ENCODE measurements at places on chromosomes 1 and 21.

DNA sequence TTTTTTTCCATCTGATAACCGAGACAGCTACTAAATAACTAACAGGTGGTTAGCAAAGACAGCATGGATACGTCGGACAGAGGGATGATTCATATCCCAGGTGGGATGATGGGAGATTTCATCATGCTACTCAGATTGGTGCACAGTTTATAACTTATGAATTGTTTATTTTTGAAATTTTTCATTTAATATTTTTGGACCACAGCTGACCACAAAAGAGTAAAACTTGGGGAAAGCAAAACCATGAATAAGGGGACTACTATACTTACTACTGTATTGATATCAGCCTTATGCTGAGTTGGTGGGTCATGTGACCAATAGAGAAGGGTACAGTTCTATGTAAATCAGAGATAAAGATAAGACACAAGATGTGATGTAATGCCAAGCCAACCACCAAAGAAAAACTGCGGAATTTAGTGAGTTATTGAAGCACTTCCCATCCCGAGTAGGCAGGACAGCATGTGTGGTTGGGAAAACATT is 248.1 kb upstream of the C1orf105 start:
- DNase-seq: no peak

GRCh38 chr1:76677416-76678405 is 189.6 kb upstream of the ST6GALNAC5 start:
- no peak for DNase-seq

GRCh38 chr1:209062081-209062620 is 521.4 kb upstream of the CAMK1G start:
- DNase-seq: no peak

DNA sequence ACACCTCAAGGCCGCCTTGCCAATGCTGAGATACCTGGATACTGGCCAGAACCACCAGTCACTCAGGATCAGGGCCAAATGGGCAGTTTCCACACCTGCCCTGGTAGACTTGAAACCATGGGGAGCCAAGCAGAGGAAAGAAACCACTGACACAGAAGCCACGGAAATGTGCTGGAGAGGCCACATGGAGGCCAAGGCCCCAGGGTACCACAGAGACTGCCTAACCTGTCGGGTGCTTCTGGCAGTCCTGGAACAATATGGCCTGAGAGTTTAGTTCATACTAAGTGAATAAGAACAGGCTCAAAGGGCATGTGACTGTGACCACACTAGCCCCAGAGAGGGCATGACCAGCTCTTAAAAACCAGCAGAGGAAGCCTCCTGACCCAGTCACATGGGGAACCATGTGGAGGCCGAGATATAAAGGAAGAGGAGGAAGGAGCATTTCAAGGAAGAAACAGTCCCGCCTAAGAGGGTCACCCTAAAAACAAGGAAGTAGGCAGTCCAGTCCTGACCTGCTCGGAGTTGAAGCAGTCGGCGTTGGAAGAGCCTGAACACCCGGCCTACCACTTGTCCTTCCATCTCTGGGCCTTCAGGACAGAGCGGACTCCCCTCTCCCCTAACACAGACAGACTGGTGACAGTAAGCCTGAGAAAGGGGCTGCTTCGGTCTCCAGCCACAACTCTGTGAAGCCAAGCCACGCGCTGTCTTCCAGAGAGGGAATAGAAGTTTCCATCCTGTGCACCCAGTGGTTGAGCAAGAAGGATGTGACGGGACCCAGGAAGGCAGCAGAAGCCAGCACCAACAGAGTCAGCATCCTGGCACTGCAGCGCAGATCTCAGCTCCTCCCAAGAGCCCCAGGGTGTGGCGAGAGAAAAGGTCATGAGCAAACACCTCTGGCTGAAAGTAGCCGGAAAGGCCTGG is at the start of gene DENND2D:
Gene DENND2D, minus strand, starts transcription at position 766 of the 921 bp plus-strand sequence. Its CDS starts 187 bp downstream, at position 579.
- DNase-seq: no peak

DNA sequence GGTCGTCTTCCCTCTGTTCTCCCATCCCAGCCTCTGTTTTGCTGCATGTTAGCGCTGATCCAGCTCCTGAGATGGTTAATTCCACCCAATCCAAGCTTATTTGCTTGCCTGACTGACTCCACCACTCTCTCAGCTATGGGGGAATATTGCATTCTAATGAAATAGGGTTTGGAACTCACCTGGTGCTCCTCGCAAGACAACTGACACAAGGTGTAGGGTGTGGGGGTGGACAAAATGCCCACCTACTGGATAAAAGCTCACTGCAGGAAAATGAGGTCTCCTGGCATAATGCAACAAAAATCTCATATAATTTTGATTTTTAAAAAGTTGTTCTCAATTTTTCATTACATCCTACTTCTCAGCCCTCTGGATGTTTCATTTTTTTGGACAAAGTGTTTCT is 259.0 kb downstream of the ZNF648 start:
- DNase-seq: no peak

GRCh38 chr1:51650198-51650597 is 33.3 kb downstream of the OSBPL9 start:
- DNase-seq: no peak

DNA sequence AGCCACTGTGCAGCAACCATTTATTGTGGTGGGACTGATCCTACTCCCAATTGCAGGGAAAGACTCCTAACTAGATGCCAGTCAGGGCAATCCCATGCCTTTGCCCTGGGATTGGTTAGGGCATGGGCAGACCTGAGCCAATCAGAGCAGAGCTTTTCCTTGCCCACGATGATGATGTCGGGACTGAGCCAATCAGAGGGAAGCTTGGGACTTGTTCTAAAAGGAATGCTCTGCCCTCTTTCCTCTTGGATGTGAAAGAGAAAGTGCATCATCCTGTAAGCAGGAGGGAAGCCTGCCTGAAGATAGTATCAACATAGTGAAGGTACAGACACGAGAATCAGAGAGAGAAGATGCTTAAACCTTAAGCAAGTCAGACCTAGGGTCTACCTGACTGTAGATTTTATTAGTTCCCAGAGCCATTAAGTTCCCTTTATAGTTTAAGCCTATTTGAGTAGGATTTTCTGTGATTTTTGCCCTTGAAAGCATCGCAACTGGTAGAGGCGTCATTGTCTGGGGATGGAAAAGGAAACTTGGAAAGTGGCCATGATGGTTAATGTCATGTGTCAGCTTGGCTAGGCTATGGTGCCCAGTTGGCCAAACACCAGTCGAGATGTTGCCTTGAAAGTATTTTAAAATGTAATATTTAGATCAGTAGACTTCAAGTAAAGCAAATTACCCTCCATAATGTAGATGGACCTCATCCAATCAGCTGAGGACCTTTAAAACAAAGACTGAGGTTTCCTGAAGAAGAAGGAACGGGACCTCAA is 19.9 kb downstream of the IRF2BP2 start:
- DNase-seq: no peak

- DNase-seq: no peak
These were observed 41.2 kb downstream of the DMAP1 start for GRCh38 chr1:44254392-44254910.

DNA sequence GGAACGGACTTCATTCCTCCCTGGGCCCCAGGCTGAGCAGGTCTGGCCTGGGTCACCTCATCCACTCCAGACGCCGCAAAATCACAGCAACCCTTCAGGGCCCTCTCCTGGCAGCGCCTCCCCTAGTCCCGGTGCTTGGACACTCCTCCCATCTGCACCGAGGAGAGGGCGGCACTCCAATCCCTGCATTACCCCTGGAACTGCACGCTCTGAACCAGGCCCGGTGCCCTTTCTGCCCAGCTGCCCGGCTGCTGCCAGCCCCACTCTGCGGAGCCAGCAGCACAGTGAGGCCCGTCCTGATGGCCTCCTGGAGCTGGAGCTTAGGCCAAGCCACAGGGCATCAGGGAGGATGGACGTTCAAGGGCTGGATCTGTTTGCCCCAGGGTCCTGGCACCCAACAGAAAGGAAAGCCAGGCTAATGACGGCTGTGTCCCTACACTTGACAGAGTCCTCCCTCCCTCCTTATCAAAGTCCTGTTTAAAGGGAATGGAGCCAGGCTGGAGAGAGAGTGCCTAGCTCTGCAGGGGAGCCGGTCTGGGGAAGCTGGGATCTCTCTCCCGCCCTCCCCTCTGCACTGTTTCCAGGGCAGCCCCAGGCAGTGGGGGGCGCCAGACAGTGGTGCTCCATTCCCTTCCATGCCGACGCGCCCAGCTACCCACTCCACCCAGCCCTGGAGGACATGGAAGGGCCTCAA is 12.7 kb downstream of the COL6A2 start:
- DNase-seq: no peak

- DNase-seq: no peak
These were observed 7.6 kb upstream of the IFNAR1 start for GRCh38 chr21:33317145-33317544.

DNA sequence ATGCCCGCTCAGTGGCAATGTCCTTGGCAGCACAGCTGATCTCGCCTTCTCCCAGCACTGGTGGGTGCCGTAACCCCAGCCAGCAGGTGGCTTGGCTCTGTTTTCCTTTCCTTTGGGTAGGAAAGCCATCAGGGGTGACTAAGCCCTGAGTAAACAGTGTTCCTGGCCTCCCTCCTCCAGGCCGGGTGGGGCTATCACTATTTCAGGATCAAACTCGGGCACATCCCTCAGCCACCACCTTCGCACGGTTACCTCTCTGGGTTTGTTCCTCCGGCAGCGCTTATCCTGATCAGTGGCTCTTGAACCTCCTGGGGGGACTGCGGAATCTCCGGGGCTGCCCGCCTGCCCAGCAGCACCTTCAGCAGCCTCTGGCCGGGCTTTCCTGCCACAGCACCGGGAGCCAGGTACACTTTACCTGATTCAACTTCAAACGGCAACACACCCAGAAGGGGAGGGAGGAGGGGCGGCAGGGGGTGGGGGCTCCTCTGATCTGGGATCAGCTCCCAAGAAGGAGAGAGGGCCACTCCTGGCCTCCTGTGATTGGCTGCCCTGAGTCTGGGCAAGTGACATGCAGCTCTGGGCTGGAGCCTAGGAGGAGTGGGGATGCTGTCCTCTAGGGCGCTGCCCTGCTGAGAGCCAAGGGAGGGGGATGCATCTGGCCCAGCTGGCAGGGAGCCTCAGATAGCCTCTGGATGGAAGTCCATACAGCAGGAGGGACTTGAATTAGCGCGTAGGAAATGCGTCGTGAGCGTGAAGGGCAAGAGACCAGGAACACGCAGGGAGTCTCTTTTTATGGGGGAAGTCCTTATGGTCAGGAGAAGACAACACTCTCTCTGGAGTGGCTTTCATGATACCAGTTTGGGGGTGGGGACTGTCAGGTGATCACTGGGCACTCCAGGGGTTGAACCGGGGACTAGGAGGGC is at the start of gene ASCL5:
Gene ASCL5, minus strand, starts transcription at position 353 of the 923 bp plus-strand sequence. CDS start 11,812 bp downstream, outside the sequence.
- no peak for DNase-seq

DNA sequence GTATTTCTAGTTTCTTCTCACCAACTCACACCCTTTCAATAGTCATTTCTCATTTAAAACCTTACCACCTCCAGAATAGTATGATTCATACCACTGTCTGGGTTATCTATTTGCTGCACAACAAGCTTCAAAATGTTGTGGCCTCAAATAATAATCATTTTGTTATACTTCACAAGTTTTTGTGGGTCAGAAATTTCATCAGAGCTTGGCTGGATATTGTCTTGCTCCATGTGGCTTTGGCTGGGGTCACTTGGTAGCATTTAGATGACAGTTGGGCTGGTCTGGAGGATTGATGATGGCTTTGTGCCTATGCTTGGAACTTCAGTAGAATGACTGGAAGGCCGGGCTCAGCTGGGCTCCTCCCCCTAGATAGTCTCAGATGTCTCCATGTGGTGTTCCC is 66.0 kb downstream of the TGFB2 start:
- no peak for DNase-seq

DNA sequence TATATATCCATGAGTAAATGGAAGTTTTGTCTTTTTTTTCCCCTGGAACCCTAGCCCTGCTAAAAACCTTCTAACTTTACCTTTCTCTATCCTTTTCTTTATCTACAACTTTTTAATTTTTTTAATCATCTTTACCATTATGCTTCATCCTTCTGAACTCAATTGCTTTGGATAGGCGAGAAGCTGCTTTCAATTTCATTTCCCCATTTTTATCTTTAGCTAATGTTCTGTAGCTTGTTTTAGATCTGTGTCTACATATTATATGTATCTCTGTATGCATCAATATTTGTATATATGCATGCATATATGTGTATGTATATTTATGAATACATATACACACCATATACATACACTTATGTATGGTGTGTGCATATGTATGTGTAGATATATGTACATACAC is 57.4 kb downstream of the PTPRC start:
- no peak for DNase-seq

DNA sequence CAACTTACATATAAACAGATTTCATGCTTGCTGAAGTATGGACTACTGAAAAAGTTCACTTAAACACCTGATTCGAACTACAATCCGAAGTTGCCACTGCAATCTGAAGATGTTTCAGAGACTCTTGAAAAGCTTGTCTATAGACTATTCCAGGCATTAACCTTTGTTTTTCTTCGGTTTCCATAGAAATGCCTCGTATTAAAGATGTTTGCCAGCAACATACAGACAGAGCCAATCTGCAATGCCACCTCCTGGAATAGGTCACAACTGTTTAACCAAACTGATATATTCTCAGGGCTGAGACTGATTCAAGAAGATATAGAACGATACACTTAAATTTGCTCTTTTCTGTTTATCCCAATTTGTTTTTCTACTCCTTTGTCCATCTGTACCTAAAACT is 28.9 kb upstream of the DMRTB1 start:
- DNase-seq: no peak

GRCh38 chr21:38986806-38987632 is 181.3 kb downstream of the ETS2 start:
- DNase-seq: no peak

DNA sequence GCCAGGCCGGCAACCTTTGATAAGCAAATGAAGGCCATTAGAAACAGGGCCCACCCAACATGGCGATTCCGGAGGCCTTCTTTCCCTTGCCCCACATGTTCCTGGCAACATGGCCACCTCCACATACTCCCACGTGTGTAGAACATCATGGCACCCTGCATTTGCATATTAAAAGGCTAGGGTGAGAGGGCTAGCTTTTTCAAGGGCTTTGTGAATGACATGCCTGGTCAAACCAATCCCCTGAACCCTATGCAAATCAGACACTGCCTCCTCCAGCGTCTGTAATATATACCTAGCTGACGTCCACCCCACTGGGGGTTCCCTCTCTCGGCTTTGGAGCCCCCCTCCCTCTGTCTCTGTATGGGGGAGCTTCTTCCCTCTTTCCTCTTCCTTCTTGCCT is 1.6 kb downstream of the ADCY10 start:
- no peak for DNase-seq

- DNase-seq: no peak
These were observed 891 bp downstream of the HMGN1 start for GRCh38 chr21:39348040-39348354.

- no peak for DNase-seq
These were observed 44.9 kb downstream of the CAPN9 start for GRCh38 chr1:230791986-230792564.

- DNase-seq: no peak
These were observed 1276.1 kb downstream of the KCNT2 start for GRCh38 chr1:195332102-195332501.

DNA sequence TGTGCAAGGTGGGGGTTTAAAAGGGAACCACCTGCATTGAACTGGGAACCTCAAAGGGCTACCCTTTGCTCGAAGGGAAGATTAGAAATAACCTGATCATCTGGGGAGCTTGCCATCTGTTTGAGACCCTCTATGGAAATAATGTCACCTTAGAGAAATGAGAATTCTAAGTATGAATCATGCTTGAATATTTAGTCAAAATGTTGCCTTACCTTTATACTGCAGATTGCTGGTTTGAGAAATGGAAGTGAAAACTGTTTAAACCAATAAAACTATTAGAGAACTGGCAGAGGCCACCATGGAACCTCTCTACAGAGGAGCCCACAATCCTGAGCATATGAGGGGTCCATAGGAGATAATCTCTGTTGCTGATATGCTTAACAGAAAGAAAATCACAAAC is 131.2 kb upstream of the FAM78B start:
- no peak for DNase-seq

GRCh38 chr1:162003830-162004215 is 19.8 kb downstream of the OLFML2B start:
- no peak for DNase-seq
